ENCODE measurements at places on chromosomes 5 and 9.
A peak's percentile ranks its signal among the peaks of the same experiment; 100 is the strongest.

GRCh38 chr5:171388816-171389168 is 1.1 kb downstream of the NPM1 start:
- DNase-seq, result no peak

- no peak for DNase-seq
Measured at GRCh38 chr5:57492632-57493031, 10.0 kb upstream of the ACTBL2 start.

DNA sequence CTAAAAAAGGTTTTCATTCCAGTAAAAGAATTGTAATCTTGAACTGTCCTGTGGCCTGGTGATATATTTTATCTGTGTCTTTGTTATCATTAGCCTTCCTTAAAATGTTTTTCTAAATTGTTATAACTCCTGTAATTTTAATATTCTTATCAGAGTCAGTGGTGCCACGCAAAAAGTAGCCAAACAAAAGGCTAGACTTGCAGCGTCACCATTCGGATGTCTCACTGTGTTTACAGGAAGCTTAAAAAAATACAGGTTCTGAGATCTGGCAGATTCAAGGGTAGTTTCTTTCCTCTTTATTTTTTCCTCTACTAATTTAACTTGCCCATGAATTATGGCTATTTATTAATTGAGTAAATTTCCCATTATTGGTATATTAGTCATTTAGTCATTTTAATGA is 362.3 kb downstream of the MAT2B start:
- DNase-seq, result no peak

GRCh38 chr9:89218040-89218928 is 39.7 kb upstream of the SHC3 start:
- peak; percentile 29 for DNase-seq

DNA sequence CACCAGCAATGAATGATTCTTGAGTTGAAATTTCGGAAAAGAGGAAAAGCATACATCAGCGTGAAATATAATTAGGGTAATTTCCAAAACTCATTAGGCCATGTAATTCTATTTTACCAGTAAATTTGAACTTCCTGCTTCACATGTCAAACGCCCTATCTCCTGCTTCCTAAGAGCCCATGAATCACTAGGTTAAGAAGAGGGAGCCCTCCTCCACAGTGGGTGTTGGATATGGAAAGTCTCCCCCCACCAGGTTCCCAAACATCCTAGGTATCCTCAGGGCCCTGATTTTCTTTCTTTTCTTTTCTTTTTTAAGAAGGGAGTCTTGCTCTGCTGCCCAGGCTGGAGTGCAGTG is 115.2 kb downstream of the SUSD1 start:
- no peak for DNase-seq

- DNase-seq, result no peak
Measured at GRCh38 chr9:13732290-13732689, 452.8 kb upstream of the MPDZ start.

DNA sequence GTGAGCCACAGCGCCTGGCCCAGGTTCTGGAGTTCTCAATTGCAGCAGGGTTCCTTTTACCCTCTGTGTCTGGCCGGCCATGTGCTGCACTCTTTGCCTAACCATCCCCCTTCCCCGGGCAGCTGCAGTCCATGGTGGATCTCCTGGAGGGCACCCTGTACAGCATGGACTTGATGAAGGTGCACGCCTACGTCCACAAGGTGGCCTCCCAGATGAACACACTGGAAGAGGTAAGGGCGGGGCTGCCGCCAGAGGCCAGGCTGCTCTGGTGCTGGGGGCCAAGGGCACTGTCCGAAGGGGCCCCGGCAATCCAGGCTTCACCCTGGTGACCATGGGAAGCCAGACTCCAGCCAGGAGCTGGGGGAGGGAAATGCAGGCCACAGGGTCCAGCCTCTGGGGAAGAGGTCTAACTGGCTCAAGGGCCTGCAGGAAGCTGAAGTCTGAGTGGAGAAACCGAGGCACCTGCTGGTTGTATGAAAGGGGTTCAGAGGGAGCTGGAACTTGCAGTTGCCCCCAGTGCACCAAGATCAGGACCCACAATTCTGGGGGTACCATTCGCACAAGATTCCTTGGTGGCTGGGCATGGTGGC is 18.1 kb downstream of the OLFML2A start:
- no peak for DNase-seq

DNA sequence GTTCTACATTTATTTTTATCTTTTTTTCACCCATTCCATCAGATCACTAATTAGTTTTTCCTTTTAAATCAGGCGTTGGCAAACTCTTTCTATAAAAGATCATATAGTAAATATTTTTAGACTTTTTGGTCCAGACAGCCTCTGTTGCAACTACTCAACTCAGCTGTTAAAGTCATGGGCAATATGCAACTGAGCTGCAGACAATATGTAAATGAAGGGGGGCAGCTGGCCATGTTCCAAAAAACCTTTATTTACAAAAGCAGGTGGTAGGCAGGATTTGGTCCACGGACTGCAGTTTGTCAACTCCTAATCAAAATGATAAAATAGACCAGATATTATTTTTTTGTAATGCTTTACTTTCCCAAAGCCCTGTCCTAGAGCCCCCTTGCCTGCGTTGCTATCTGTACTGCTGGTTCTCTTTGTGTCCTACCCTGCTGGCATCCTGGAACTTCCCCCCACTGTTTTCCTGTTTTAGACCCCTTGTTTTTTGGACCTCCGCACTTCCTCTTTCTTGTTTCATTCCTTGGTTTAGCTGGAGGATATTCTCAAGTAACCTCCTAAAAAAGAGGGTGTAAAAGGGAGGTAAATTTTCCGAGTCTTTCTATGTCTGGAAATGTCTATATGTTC is 24.7 kb upstream of the TNFSF8 start:
- DNase-seq, result no peak

- no peak for DNase-seq
Measured at GRCh38 chr9:34635556-34635955, 2.0 kb downstream of the SIGMAR1 start.

GRCh38 chr5:111762895-111763294 is 5.9 kb upstream of the NREP start:
- DNase-seq, result no peak

DNA sequence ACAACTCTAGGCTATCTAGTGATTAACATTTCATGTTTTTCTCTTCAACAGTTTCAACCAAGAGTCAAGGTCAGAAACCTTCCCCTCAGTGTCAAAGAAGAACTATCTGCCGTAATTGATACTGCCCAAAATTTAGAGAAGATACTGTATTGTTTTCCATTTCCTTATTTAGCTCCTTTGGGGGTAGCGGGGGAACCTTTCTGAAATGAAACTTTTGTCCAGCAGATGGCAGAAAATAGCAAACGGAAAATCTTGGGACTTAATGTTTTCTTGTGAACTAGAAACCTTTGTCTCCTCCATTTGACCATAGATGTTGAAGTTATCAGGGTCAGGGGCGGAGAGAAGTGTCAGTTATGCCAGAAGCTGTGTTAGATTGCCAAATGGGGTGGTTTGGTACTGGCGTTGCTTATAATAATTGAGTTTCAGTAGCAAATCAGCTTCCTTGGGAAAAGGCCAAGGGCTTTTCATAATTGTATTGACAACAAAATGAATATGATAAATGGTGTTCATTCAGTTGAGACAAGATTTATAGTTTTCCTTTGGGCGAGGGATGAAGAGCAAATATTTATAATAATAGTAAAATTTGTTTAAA is 101.7 kb upstream of the TLX3 start:
- DNase-seq, result peak; percentile 59

- DNase-seq, result peak; percentile 3
Measured at GRCh38 chr9:97109194-97109811, 70.4 kb upstream of the CTSV start.

GRCh38 chr5:83011985-83012384 is 65.2 kb downstream of the TMEM167A start:
- no peak for DNase-seq

GRCh38 chr9:132780230-132781007 is 97.7 kb downstream of the AK8 start:
- no peak for DNase-seq

DNA sequence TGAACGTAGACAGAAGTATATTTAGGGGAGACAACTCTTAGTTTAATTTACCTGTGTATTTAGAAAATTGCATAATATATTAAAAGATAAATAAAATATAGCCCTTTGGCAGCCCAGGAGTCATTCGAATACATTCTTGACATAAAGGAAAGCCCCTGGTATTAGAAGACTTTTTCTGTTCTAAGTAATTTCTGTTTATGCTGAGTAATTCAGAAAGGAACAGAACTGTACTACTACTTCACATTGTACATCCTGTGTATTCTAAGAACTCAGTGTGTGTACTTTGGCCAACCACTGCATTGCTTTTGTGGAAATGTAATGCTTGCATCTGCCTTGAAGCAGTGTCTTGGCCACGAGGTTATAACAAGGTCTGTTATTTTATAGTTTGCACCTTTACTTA is 136.4 kb downstream of the KDM4C start:
- no peak for DNase-seq

GRCh38 chr9:37060833-37061232 is 26.8 kb upstream of the PAX5 start:
- no peak for DNase-seq

Measured in fibroblast of skin of right quadriceps (primary cell).